ENCODE measurements at places on chromosomes 4 and X.

- no peak for DNase-seq
Measured at GRCh38 chr4:159117564-159117963, 14.7 kb downstream of the RAPGEF2 start.

- DNase-seq, result peak; percentile 45
Measured at GRCh38 chr4:106034220-106034619, 138.9 kb downstream of the NPNT start.

GRCh38 chrX:144809025-144809424 is 438.3 kb upstream of the SPANXN1 start:
- no peak for DNase-seq

DNA sequence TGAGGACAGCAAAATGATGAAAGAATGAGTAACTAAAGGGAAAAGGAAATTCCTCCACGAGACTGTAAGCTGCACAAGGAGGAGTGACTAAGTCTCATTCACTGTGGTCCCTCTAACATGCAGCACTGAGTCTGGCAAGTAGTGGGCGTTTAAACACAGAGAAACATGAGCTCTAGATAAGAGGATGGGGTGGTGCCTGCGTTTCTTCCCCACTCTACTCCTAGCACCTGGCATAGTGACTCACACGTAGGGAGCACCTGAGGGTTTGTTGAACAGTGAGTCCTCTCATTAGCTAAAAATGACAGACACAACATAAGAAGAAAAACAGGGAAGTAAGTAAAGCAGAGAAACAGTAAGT is 105.8 kb upstream of the CBR4 start:
- peak; percentile 5 for DNase-seq

GRCh38 chr4:68951078-68951805 is at the start of gene UGT2A3:
Gene UGT2A3 (minus strand): TSS chr4:68951804. CDS start chr4:68951760, 44 bp downstream.
- DNase-seq, result no peak

- peak; percentile 30 for DNase-seq
Measured at GRCh38 chrX:21747558-21747957, 10.4 kb downstream of the SMPX start.

GRCh38 chr4:87445964-87446363 is 23.6 kb downstream of the NUDT9 start:
- no peak for DNase-seq

DNA sequence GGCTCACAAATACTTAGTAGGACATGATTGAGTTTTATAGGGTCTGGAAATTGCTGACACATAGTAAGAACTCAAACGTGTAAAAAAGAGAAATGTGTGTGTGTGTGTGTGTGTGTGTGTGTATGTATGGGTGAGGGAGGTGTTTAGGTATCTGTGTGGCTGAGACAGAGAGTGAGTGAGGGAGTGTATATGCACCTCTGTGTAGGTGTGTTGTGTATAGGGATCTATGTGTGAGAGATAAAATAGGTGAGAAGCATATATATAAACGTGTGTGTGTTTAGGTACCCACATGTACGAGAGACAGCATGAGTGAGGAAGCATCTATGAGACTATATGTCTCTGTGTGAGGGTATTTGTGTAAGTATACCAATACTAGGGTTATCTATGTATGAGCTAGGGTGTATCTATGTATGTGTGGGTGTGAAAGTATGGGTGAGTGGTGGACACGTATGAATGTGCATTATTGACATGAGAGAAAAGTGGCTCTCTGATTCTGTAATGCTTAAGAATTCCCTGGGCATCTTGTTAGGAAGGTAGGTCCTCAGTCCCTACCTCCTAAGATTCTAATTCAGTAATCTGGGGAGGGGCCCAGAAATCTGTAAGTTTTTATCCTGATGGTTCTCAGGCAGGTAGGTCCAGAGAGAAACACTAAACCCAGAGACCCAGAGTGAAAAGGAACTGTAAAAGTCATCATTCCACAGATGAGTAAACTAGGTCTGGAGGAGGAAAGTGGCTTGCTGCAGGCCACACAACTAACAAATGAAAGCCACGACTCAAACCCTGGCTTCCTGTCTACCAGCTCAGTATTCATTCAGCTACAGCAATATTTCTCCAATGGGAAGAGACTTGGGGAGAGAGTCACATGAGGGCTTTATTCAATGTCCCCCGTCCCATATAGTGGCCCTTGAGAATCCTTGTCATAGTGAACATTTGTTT is 237.0 kb downstream of the IDS start:
- DNase-seq, result no peak

DNA sequence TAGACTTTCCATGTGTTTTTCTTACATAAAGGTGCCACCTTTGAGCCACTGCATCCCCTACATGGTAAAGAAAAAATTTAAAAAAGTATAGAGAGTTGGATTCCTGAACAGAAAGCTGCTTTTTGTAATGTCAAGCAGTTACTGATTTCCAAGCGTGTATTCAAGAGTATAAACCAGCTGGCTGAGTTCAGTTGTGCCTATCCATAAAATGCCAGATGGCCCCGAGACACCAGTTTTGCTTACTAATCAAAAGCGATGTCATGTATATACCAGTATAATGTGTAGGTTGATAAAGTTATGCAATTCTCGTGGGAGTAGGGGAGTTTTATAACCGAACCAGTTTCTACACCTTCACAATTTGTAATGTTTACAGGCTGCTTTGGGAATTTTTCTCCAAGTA is 26.2 kb upstream of the PNPLA4 start:
- DNase-seq, result no peak

GRCh38 chr4:10730019-10730418 is 45.5 kb upstream of the CLNK start:
- peak; percentile 34 for DNase-seq

DNA sequence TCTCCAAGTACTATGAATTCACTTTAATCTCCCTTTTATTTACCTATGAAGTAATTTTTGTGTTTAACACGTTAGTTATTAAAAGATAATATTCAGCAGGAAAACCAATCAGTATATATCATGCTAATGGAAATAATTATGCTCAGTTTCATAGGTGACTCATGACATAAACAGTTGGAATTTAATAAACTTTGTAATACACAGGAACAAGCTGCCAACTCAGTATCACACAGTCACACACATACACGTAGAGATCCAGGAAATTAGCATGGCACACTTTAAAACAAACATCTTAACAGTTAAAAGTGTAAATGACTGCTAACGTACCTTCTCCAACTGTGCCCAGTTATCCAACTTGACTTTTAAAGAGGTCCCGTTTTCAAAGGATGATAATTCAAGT is 2.3 kb downstream of the SPATA4 start:
- no peak for DNase-seq

- DNase-seq, result no peak
Measured at GRCh38 chr4:120293341-120293740, 226.7 kb upstream of the MAD2L1 start.

DNA sequence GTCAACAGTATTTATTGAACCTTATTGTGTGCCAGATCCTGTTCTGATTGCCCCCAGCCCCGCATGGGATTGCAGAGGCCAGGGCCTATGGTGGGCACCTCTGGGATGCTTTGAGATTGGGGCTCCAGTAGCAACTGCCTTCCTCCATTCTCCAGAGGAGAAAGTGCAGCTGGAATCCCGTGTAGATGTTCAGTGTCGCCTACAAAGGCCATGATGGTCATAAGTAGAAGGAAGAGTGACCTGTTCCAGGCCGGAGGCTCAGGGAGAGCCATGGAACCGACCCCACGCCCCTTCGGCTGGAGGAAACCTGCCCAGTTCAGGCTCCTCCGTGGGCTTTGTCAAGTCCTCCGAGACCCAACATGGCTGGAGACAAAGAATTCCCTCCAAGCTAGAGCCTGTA is 287.5 kb downstream of the FBXW7 start:
- no peak for DNase-seq

DNA sequence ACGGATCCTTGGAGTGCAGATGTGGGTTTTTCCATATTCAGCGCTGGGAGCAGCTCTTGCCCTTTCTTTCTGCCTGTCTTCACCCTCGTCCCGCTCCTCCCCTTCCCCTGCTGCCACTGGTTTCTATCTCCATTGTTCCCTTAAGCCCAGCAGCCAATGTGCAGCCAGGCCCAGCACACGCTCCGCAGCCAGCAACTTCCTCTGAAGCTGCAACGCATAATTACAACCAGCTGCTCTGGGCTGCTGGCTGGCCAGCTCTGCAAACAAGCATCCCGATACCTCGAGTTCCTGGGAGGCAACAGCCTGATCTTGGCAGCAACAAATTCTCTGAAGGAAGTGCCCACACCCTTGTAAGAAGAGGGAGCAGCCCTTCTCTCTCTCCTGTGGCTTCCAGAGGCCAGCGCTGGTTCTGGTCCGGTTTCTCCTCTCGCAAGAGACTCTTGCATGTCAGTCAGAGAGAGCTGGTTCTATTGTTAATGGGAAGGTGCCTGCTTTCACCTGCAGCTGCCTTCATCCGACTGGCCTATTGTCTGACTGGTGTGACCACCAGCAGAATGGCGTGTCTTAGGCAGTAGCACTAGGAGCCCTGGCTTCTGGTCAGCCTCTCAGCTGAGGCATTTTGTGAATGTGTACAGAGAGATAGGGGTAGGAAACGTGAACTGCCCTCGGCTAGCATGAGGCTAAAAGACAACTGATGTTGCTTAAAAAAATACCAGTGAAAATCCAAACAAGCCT is 83.8 kb upstream of the MAML3 start:
- peak; percentile 97 for DNase-seq

DNA sequence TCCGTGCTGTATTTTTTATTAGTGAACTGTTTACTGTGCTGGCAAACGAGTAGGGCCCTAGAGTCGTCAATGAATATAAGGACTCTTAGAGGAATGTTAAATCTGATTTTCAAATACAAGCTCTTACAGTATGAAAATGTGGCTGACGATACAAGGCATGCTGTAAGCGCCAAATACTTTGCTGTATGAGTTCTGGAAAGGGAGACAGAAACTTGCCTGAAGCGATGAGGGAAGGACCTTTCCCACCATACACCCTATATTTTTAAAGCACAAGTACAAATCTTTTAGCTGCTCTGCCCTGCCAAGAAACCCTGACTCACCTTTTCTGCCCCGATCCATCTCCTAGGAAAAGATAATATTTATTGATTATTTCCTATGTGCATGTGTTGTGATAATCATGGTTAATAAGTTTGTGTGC is 15.7 kb upstream of the RUFY3 start:
- no peak for DNase-seq

GRCh38 chr4:156346959-156347385 is 393.3 kb upstream of the CTSO start:
- DNase-seq, result no peak

GRCh38 chrX:47746446-47746845 is 87.5 kb upstream of the UXT start:
- DNase-seq, result no peak

GRCh38 chrX:13412208-13412600 is 92.4 kb upstream of the ATXN3L start:
- no peak for DNase-seq

DNA sequence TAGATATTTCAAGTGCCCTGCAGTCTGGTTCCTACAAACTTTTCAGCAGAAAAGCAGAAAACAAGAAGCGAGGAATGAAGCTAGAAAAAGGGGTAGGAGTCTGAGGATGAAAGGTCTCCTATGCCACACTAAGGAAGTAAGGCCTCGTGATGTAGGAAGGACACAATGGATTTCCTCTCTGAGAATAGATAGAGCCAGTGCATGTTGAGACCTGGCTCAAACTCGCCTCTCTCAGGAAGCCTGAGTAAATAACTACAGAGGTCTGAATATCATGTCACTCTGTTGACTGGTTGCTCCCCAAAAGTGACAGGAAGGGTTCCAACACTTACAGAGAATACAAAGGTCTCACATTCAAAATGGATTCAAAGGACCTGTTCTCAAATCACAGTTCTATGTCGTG is 93.3 kb downstream of the GRIA3 start:
- peak; percentile 10 for DNase-seq

- DNase-seq, result no peak
Measured at GRCh38 chrX:63327788-63328187, 23.3 kb downstream of the SPIN4 start.

GRCh38 chr4:54094451-54094850 is 5.5 kb upstream of the GSX2 start:
- no peak for DNase-seq

GRCh38 chr4:134057356-134057755 is 144.2 kb downstream of the PABPC4L start:
- no peak for DNase-seq

DNA sequence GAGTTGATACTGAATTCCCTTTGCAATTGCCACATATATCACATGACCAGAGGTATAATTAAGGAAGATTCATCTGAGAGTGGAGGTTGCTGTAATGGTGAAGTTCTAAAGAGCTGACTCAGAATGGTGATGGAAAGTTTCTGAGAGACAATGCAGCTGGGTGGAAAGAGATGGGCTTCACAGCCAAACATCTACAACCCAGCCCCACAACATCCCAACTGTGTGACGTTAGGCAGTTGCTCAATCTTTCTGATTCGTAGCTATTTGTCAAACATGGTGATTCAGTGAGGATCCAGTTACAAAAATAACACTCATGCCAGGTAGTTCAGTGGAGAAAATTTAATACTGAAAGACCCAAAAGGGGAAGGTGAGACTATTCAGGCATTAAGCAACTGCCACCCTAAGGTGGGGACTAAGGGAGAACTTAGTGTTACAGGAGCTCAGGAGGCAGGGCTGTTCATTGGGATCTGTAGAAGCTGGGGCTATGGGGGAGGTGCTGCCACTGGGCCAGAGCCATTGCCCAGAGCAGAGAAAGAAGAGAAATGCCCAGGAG is 6.9 kb upstream of the AFF1 start:
- DNase-seq, result no peak
